Sigmoid colon (tissue), 7 donors: ENCODE measurements at places on chromosomes 12 and 14. TPM values are rescaled to one million over a fixed set of nuclear protein-coding genes. Genes with fewer than 3 reads are reported as not detected.

The OR4E2 gene
- polyA plus RNA-seq, result not detected

The ZCRB1 gene
- polyA plus RNA-seq, result 38.1 TPM

The TTC7B gene
- polyA plus RNA-seq, result 9.2 TPM

The NPAS3 gene
- polyA plus RNA-seq, result not detected

The SLC41A2 gene
- polyA plus RNA-seq, result 6.5 TPM

The SLC7A7 gene
- polyA plus RNA-seq, result 15.6 TPM

The KRT77 gene
- not detected for polyA plus RNA-seq

The GPD1 gene
- polyA plus RNA-seq, result 3.0 TPM

The MANSC4 gene
- not detected for polyA plus RNA-seq

The PRIMA1 gene
- 1.8 TPM for polyA plus RNA-seq

The SMCO2 gene
- polyA plus RNA-seq, result 0.15 TPM

The LHX5 gene
- not detected for polyA plus RNA-seq

The IL23A gene
- polyA plus RNA-seq, result not detected

The TMEM132C gene
- polyA plus RNA-seq, result 0.60 TPM

The CCDC197 gene
- not detected for polyA plus RNA-seq

The GPR162 gene
- 1.8 TPM for polyA plus RNA-seq

The MYF6 gene
- not detected for polyA plus RNA-seq

The ADIPOR2 gene
- 65.9 TPM for polyA plus RNA-seq

The TBPL2 gene
- polyA plus RNA-seq, result not detected

The SLC15A5 gene
- polyA plus RNA-seq, result not detected

The CISTR gene
- not detected for polyA plus RNA-seq

The STK38L gene
- polyA plus RNA-seq, result 17.4 TPM

The PZP gene
- polyA plus RNA-seq, result not detected

The ENDOU gene
- not detected for polyA plus RNA-seq

The KRT3 gene
- polyA plus RNA-seq, result not detected

The CD27 gene
- 2.3 TPM for polyA plus RNA-seq

The FZD10 gene
- not detected for polyA plus RNA-seq

The DBX2 gene
- not detected for polyA plus RNA-seq

The CLEC14A gene
- 12.2 TPM for polyA plus RNA-seq

The SIRT4 gene
- 0.69 TPM for polyA plus RNA-seq

The CRIP2 gene
- polyA plus RNA-seq, result 13.6 TPM

The SLCO1B3 gene
- polyA plus RNA-seq, result not detected

The SOX5 gene
- polyA plus RNA-seq, result 0.60 TPM

The IL26 gene
- polyA plus RNA-seq, result 0.22 TPM

The GPRC5A gene
- polyA plus RNA-seq, result 30.5 TPM

The KRT71 gene
- polyA plus RNA-seq, result not detected
